ENCODE measurements at places on chromosomes 3 and 15.
A peak's percentile ranks its signal among the peaks of the same experiment; 100 is the strongest.

GRCh38 chr3:45079715-45080114, 53.6 kb downstream of the CLEC3B start:
- no peak for DNase-seq

DNA sequence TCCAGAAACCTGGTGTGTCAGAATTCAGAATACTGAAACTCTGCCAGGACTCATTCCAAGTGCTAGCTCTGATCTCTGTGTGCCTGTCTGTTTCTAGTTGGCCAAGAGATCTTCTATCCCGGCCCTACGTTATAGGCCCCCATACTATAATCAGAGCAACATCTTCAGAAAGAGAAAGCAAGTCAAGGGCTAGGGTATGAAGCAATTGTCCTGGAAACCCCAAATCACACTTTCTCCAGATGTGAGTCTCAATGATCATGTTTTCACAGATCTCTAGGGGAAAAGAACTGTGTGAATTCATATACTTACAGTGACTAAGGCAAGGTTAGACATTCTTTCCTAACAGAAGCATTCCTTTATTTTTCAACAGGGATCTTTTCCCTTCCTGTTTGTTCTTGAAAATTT, 309.7 kb downstream of the SLC9A9 start:
- DNase-seq, result no peak

- no peak for DNase-seq
Observed at GRCh38 chr15:93982226-93982727, 249.1 kb upstream of the MCTP2 start.

DNA sequence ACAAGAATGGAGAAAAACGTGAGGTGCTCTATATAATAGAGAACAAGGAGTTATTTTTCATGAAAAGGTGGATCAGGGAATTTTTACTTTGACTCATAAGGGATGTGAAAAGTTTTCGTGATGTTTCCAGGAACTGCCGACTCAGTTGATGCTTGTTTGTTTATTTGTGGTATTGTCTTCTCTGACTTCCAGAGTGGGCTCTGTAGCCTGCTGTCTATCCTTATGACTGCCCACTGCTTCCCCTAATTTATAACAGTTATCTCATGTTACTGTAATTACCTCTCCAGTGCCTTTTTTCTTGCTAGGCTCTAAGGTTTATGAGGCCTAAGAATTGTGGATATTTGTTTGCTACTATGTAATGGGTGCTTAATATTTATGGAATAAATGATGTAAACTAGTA, 12.3 kb downstream of the ARL13B start:
- DNase-seq, result no peak

DNA sequence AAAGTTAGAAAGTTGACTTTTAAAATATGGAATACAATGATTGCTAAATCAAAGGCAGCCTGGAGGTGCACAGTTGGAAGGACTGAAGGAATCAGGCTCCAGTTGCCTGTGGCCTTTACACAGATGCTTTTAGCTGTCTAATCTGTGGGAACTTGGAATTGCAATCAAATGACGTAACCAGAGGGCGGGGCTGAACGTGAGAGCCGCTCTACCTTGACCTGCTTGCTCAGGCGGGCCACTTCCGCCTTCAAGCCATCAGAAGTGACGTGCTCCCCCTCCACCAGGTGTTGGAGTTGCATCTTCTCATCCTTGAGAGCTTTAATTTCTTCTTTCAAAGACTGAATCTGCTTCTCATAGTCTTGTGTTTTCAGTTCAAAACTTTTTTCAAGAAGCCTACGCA, 37.7 kb upstream of the GNB5 start:
- no peak for DNase-seq

- no peak for DNase-seq
Observed at GRCh38 chr15:69132977-69133861, 27.2 kb upstream of the GLCE start.

DNA sequence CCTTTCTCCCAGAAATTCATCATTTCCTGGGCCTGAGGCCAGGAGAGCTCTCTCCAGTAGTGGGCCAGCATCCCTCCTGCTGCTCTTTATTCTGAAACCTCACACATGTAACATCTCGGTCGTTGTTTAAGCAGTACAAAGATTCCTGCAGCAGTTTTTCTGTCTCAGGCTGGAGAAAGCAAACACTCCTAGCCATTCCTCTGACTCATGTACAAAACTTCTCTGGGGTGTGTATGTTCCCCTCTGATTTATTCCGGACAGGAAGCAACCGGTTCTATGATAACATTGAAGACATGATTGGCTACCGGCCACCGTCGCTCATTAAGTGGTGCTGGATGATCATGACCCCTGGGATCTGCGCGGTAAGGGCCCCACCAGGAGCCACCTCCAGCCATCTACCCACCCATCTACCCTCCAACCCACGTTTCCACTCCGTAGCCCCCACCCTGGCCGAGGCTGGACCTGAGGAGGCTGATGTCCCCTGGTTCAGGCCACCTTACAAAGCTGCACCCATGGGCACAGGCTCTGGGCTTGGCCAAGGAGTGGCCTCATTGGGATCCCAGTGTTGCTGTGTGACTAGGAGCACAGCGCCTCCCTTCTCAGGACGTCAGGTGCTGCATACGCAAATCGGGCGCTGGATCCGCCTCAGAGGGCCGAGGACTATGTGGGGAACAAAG, 58.6 kb upstream of the SLC6A1 start:
- DNase-seq, result no peak

GRCh38 chr3:141000686-141001085, 50.5 kb upstream of the SPSB4 start:
- no peak for DNase-seq

GRCh38 chr15:41799488-41799805, 25.2 kb downstream of the MAPKBP1 start:
- DNase-seq, result no peak

DNA sequence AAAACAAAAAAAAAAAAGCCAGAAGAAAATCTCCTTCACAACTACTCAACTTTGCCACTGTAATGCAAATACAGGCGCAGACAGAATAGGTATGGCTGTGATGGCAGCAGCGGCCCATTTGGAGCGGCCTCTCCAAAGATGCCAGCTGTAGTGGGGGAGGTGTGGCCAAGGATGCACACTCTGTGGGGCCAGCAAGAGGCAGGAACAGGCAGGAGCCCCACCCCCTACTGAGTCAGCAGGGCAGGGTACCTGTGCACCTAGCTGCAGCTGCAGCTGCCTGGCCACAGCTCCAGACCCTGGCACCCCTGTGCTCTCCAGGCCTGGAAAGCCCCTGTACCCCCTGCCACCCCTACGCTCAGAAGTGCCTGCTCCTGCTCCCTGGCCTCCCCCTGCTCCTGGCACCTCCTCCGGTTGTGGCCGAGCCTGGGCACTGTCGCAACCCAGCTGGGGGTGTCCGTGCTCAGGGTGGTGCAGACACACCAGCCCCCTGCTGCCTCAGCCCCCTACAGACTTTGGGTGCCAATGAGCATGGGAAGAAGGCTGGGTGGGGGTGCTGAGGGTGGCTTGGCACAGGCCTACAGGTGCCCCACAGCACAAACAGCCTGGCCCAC, 312.7 kb downstream of the ULK4 start:
- no peak for DNase-seq

- no peak for DNase-seq
Observed at GRCh38 chr3:194439881-194440550, 41.0 kb upstream of the GP5 start.

GRCh38 chr3:100103558-100104441, 10.5 kb downstream of the FILIP1L start:
- no peak for DNase-seq

DNA sequence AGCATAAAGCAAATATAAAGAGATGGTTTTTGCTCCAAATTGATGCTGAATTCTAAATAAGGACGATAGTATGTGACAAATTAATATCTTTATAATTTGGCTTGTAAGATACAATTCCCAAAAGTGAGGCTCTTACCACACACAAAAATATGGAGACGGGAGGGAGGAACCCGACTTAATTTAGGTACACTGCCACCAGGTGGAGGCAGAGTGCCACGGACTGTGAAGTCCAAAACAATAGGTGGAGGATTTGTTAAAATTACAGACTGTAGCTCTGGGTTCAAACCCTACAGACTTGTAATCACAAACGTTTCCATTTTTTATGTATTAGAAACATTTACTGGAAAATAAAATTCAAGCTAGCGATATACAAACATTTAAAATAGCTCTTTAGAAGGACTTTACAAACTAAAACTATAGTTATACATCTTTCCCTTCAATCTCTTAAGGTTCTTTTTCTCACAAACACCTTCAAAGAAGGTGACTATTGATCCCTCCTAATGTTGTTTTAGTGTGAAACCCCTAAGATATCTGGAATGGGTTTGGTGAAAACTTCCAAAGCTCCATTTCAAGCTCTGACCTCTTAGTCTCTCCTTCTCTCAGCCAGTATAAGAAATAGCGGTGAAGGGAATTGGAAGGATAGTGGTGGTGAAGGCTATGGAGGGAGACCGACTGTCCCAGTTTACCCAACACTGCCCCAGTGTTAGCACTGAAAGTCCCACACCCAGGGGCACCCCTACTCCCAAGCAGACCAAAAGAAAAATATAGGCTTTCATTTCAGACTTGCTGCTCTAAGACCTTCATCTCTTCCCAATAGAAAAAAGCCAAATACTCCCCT, 89.7 kb downstream of the AQP9 start:
- DNase-seq, result peak; percentile 55

- no peak for DNase-seq
Observed at GRCh38 chr15:51759557-51760070, 8.2 kb downstream of the TMOD2 start.

DNA sequence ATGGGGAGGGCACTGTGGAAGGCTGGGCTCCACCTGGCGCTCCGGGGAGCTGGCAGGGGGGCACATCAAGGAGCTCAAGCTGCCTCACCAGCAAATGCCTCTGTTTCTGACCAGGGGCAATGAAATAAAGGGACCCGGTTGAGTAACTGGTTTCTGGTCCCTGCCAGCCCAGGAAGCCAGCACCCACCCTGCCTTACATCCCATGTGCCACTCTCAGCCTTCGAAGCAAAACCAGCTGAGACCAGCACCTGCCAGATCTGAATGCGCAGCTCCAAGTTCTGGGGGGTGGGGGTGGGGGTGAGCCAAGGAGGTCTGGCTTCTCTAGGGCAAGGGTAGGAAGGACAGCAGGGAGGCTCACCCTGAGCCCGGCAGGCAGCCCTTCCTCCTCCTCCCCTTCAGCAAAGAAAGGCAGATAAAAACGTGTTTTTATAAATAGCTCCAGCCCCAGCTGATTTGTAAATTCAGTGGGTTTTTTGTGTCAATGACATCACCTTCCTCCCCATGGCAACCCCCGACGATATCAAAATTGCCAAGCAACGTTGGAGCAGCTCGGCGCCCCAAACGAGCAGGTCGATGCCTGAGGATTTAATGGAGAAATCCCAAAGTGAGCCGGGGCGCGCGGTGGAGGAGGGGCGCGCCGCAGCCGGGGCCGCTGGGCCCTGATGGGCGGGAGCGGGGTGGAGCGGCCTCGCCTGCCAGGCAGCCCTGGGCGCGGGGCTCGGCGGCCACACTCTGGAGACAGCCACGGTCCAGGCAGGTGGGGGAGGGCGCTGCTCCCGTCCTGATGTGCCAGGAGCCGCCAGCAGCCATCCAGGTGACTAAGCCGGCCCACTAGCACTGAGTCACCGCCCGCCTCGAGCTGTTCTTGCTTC, at the start of gene PAK6:
TSS of gene PAK6 (plus strand) at position 532 of the 872 bp plus-strand sequence. CDS start 25,723 bp downstream, outside the sequence.
- no peak for DNase-seq

DNA sequence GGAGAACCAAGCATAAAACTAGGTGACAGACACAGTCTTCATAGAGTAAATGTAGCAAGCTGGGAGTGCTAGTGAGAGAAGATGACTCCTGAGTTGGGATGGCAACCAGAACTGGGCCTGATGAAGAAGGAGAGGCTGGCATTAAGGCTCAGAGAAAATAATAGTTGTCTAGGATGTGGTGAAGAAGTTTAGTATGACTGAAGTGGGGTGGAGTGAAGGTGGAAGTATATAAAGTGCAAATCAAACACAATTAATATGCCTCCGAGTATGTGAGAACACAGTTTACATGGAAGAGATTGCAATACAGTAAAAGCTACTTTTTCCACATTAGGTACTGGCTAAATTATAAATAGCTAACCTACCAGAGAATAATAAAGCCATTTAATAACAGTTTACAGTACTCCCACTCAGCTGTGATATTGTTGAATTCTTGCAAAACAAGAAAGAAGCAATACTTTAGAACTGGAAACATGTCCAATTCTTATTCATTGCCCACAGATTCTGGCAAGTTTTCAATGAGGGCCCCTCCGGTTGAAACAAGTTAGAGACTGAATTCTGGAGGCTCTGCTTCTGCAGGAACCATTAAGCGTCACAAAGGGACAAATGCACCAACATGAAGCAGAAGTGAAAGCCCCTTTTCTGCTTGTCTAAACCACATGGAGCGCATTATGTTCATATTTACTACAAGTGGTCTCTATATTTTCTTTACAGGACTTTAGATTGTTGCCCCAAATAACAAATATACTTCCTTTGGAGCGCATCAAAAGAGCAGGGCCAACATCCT, 243.7 kb downstream of the SLC9A9 start:
- no peak for DNase-seq

- no peak for DNase-seq
Observed at GRCh38 chr3:63067999-63068645, 192.9 kb upstream of the CADPS start.

DNA sequence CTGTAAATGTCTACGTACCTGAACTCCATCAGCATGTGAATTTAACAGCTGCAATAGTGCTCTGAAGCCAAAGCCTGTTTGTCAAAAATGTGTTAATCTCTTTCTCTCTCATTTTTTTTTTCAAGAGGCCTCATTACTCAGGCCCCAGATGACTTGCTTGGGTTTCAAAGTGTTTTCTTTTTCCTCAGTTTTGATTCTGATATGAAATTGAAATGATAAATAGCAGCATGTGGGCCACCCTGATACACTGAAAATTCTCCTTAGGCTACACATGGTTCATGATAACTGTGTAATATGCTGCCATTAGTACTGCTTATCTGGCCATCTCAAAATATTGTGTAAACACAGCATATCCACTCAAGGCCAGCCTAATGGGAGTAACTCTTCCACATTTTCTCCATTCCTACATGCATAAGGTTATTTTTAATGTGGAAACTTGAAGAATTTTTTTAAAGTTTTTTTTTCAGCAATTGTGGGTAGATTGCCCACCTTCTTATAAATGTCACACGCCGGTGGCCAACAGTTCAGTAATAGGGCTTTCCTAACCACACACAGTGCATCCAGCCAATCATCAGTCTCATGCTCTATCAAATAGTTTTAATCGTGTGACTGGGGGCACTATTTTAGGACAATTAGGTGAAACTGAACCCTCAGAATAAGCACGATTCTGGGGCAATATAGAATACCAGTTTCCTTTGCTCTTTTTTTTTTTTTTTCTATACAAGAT, 13.1 kb upstream of the DENND4A start:
- no peak for DNase-seq

GRCh38 chr3:126414961-126415660, 20.4 kb downstream of the CFAP100 start:
- no peak for DNase-seq
